Activated T-cell treated with anti-CD3 and anti-CD28 coated beads, Interleukin-2, amount 50 U/mL, for 1 hour (primary cell): ENCODE measurements at places on chromosomes 16 and 17.
A peak's percentile ranks its signal among the peaks of the same experiment; 100 is the strongest.

GRCh38 chr17:21173543-21173942 lies 40.4 kb downstream of the TMEM11 start:
- no peak for DNase-seq

- DNase-seq, result no peak
Measured at GRCh38 chr17:58219789-58220183, 731 bp upstream of the MKS1 start.

DNA sequence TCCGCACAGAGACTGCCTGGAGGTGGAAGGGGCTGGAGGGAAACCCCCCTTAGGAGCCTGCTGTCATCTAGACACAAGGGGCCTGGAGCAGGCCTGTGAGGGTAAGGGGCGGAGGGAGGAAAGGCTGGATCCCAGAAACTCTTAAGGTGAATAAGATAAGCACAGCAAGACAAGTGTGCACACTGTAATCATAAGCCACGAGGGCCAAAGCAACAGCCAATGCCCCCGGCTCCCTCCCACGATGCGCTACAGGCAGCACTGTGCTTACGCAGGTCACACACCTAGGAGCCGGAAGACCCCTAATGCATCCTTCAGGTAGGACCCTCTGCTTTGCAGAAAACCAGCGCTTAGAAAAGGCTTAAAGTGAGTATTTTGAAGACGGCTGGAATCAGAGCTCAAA lies 24.6 kb downstream of the ZFHX3 start:
- DNase-seq, result no peak

GRCh38 chr17:28416703-28417311 lies 10.8 kb upstream of the SLC46A1 start:
- DNase-seq, result peak; percentile 43
